ENCODE measurements at places on chromosomes 1 and 21.

- DNase-seq, result no peak
Measured at GRCh38 chr1:178020968-178021640, 51.2 kb upstream of the SEC16B start.

DNA sequence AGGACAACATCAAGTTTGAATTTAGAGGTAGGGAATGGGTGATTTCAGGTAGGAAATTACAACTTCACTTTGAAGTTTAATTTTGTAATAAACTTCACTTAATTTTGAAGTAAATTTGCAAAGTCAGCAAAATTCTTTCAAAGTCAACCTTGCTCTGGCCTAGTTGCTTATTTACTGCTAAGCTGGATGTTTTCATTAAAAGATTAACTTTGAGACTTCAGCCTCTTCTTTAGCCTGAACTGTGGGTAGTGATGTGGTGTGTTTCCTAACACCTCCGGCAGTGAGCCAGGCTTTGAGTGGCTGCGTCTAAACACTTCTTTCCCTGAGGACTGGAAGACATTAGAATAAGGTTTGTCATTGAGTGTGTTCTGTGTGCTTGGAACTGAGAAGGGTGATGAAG, at the start of gene HAO2:
TSS of gene HAO2 (plus strand) at position 232 of the 400 bp plus-strand sequence. CDS start 12,301 bp downstream, outside the sequence.
- DNase-seq, result no peak

DNA sequence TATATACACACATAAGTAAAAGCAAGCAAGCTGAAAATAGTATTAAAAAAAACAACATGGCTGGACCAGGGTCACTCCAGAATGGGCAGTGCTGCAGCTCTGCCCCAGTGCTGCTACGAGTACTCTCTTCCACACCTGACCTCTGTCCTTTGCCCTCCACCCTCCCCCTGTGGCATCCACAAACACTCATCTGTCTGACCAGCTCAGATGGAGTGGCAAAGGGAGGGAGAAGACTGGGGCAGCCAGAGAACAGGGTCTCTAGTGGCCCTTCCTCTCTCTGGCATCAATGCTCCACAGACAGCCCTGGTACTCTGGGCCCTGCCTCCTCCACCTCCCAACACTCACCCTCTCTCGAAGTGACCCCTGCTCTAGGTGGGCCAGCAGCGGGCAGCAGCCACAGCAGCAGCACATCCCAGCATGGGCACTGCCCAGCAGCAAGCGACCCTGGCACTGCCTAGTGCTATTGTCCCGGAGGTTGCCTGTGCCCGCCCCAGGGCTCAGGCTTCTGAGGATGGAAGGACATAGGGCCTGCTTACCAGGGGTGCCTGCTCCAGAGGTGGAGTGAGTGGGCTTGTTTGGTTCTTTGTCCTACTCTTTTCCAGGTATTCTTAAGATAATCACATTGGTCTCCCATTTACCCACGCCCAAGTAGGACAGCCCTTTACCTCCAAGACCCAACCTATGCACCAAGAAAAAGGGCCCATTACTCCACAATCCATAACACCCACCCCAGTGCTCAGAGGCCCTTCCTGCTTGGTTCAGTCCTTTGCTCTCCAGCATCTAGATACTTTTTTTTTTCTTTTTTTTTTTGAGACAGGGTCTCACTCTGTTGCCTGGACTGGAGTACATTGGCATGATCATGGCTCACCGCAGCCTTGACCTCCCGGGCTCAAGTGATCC, 6.2 kb downstream of the ARHGEF2 start:
- DNase-seq, result no peak

DNA sequence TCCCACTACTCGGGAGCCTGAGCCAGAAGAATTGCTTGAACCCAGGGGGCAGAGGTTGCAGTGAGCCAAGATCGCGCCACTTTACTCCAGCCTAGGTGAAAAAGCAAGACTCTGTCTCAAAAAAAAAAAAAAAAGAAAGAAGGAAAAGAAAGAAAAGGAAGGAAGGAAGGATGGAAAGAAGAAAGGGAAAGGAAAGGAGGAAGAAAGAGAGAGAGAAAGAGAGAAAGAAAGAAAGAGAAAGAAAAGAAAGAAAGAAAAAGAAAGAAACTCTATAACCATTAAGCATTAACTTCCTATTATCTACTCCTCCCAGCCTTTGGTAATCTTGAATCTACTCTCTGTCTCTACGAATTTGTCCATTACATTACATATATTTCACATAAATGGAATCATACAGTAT, 6.9 kb upstream of the NFASC start:
- no peak for DNase-seq

DNA sequence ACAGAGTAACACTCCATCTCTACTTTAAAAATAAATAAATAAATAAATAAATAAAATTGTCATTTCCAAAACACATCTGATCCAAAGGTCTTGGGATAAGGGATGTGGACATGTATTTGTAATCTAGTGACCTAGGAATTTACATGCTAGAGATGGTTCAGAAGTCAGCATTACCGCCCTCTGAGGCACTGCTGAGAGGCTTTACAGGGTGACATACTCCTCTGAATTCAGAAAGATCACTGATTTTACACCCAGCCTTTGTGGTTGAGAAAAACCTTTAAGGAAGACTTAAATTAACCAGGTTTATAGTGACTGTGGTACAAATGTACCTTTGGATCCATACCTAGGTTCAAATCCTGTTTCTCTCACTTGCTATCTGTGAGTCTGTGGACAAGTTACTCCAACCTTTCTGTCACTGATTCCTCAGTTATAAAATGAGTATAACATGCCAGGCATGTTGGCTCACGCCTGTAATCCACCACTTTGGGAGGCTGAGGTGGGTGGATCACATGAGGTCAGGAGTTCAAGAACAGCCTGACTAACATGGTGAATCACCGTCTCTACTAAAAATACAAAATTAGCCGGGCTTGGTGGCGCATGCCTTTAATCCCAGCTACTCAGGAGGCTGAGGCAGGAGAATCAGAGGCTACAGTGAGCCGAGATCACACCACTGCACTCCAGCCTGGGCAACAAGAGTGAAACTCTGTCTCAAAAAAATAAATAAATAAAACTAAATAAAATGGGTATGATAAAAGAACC, 20.1 kb downstream of the OSBPL9 start:
- DNase-seq, result no peak

DNA sequence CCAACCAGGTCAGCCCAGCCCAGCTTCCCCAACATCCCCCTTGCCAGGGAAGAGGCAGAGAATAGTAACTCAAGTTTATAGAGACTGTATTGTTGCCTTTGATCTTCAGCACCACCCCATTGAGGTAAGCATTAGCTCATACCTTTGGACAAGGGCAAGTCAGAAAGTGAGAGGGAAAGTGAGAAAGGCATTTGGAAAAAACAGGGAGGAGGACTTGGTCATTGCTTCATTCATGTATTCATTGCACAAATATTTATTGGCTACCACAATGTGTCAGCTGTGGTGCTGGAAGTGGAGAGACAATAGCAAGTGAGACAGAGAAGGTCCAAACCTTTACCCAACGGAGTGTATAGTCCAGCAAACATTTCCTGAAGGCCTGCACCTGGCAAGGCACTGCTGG, 561.2 kb downstream of the KIF26B start:
- DNase-seq, result no peak

DNA sequence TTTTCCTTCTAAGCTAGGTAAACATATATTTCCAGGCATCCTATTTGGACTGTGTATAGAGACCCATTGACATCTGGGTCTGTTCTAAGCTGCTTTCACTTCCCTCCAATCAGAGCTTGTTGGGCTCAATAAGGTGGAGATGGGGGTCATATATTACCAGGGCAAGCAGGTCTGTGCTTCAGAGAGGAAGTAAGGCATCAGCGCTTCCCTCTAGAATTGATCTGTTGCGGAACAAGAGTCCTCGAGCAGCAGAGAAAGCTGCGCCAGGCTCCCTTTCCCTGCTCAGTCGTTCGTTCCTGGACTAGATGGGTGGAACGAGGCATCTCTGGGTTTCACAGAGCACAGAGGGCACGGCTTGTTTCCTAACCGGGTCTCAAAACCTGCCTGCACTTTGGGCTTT, 63.5 kb downstream of the DISC1 start:
- DNase-seq, result no peak

- DNase-seq, result no peak
Measured at GRCh38 chr1:13469343-13469742, 44.5 kb downstream of the LRRC38 start.

- no peak for DNase-seq
Measured at GRCh38 chr1:231882790-231883189, 256.2 kb downstream of the DISC1 start.

GRCh38 chr1:232748910-232749368, 56.3 kb upstream of the MAP10 start:
- no peak for DNase-seq

DNA sequence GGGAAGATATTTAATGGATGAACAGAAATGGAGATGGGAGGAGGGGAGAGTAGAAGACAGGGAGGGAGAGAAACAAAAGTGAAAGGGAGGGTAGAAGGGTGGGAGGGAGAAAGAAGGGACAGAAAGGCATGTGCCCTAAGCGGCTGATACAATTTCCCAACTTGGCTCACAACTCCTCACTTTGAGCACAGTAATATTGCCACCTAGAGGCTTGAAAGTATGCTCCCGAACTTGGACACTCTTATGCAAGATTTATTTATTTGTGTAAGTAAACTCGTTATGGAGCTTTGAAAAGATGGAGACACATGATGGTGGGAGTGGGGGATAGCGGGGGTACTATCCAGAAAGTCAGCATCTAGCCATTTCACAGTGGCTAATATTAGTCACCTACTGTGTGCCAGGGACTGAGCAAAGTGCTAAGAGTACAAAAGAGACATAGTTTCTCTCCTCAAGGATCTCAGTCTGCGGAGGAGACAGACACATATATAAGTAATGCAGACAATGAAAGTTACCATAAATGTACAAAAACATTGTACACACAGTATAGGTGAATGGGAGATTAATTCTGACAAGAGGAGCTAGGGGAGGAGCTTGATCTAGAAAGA, 189.7 kb downstream of the SEC16B start:
- no peak for DNase-seq

DNA sequence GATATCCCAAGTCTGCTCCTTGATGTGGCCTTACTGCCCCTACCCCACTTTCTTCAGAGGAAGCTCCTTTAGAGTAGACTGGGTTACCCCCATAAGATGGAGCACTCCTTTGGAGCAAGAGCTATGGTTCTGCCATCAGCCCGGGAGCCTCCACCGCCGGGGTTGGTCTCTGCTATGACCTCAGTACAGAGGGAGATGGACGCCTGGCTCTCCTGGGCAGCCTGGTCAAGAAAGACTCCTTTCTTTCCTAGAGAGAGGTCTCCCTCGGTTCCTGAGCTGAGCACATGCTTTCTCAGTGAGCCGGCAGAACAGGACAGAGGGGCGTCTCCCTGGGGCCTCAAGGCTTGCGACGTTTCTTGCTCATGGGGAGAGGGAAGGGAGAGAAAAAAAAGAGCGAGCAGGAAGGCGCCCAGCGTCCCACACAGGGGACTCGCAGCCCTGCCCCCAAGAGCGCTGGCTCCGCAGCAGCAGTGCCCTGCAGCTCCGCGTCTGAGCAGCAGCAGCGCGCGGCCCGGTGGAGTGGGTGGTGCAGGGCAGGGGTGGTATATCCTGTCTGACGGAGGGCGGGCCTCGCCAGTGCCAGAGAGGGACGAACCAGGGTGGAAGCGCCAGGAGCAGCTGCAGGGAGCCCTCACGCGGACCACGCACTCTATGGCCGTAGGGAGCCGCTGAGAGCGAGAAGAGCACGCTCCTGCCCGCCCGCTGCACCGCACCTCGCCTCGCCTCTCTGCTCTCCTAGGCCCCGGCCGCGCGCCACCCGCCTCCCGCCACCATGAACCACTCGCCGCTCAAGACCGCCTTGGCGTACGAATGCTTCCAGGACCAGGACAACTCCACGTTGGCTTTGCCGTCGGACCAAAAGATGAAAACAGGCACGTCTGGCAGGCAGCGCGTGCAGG, at the start of gene PKP1:
TSS of gene PKP1 (plus strand) at position 576 of the 899 bp plus-strand sequence. CDS start at position 773, 197 bp downstream.
- DNase-seq, result no peak

- no peak for DNase-seq
Measured at GRCh38 chr1:47178020-47178419, 11.8 kb downstream of the PDZK1IP1 start.

DNA sequence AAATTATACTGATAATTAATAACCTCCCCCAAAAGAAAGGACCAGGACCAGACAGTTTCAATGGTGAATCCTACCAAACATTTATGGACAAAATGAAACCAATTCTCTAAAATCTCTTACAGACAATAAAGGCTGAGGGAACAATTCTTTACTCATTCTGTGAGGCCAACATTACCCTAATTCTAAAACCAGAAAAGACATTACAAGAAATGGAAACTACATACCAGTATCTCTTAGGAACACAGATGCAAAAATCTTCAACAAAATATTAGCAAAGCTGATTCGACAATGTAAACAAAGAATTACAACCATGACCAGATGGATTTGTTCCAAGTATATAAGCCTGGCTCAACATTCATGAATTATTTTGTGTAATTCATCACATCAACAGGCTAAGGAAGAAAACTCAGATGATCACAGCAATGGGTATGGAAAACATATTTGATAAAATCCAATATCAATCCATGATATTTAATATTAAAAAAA, 8.6 kb downstream of the TMED5 start:
- no peak for DNase-seq

GRCh38 chr1:3731583-3732433, 20.4 kb upstream of the CCDC27 start:
- DNase-seq, result no peak

DNA sequence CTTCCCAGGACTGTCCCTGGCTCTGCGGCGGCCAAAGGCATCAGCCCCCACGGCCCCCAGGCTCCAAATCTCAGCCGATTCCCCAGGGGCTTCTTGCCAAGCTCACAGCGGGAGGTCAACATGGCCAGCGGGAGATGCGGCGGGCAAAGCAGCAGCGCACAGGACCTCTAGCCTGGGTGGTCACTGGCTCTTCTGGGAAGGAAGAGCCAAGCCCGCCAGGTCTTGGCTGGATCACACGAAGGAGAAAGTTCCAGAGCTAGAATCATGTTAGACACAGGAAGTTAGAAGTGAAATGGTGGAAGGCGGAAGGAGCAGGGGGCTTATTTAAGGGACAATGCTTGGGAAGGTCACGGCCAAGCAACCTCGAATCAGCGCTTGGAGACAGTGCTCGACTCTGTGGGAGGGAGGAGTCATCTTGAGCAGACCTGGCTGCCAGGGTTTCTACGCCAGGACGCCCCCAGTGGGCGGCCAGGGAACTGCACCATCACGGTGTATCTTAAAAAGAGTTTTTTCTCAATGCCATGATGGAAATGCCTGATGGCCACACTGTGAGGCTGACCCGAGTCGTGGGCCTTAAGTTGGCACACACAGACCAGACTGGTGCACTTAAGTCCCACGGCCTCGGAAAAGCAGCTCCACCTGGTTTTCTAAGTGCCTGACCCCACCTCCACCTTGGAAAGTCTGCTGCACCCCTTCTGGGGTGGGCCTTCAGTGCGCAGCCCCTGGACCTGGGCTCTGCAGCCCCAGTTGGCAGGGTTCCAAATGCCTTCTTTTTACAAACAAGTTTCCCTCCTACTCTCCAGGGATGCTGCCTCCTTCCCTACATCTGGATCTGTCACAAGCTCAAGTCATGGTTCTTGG, 29.3 kb downstream of the SLC66A1 start:
- DNase-seq, result peak; percentile 42

DNA sequence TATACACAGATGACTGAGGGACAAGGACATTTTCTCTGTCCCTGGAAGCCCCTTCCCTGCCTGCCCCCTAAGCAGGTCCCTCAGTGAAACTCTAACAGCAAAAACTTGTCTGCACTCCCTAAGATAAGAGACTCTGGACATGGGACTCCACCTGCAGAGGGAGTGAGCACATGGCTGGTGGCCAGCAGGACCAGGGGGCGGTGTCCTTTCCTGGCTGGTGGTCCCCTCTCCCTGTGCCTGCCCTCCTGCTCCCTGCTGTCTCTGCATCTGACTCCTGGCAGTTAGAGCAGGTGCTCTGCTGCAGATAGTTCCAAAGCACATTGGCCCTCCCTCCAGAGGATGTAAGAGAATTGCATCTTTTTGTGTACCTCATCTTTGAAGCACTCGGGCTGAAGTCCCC, 215.5 kb downstream of the GRIK3 start:
- DNase-seq, result no peak

GRCh38 chr1:16111771-16112595, 38.5 kb upstream of the FAM131C start:
- DNase-seq, result no peak
